ENCODE measurements at places on chromosomes 13 and 19. TPM values are rescaled to one million over a fixed set of nuclear protein-coding genes. Genes with fewer than 3 reads are reported as not detected.

LAMP1 gene
- total RNA-seq, result 171 TPM

ZNF649 gene
- 6.4 TPM for total RNA-seq

TRIM13 gene
- 31.0 TPM for total RNA-seq

C19orf44 gene
- 5.5 TPM for total RNA-seq

ZNF471 gene
- 4.4 TPM for total RNA-seq

CEACAM20 gene
- not detected for total RNA-seq

CCDC169 gene
- total RNA-seq, result 0.39 TPM

EMC10 gene
- 45.1 TPM for total RNA-seq

ZNF43 gene
- 10.0 TPM for total RNA-seq

ZNF439 gene
- 14.7 TPM for total RNA-seq

CLIP3 gene
- total RNA-seq, result 6.3 TPM

CD70 gene
- total RNA-seq, result not detected

CEACAM8 gene
- not detected for total RNA-seq

RXFP2 gene
- total RNA-seq, result not detected

CELF5 gene
- total RNA-seq, result not detected

CD209 gene
- not detected for total RNA-seq

CSNK1A1L gene
- total RNA-seq, result not detected

WDR87 gene
- total RNA-seq, result under 0.01 TPM

CRX gene
- total RNA-seq, result not detected

MIA gene
- total RNA-seq, result 0.79 TPM

VSTM2B gene
- not detected for total RNA-seq

METTL21C gene
- not detected for total RNA-seq

ZNF560 gene
- total RNA-seq, result 0.33 TPM

TEAD2 gene
- total RNA-seq, result 18.8 TPM

SCN1B gene
- total RNA-seq, result 0.22 TPM

PBX4 gene
- total RNA-seq, result 5.5 TPM

TARM1 gene
- total RNA-seq, result not detected
